Activated CD4-positive, alpha-beta memory T cell treated with anti-CD3 and anti-CD28 coated beads, Interleukin-2, amount 10 ng/mL, durations not matched to agents 7 days and 5 days (primary cell): ENCODE measurements at places on chromosomes 1 and 21. TPM values are rescaled to one million over a fixed set of nuclear protein-coding genes. Genes with fewer than 3 reads are reported as not detected.

S1PR1 gene
- 220 TPM for total RNA-seq

CCDC30 gene
- total RNA-seq, result 2.5 TPM

CFHR5 gene
- total RNA-seq, result not detected

TLR5 gene
- total RNA-seq, result 0.15 TPM

TDRD5 gene
- total RNA-seq, result not detected

GRCh38 chr1:119783354-119784185, 14.9 kb upstream of the HMGCS2 start:
- no peak for DNase-seq
- no peak overlapping the region for H3K4me3 ChIP-seq
- no peak overlapping the region for H3K27ac ChIP-seq
- H3K4me1 ChIP-seq, result peaks cover 31% of the 10 kb centered on the region
- peaks cover 65% of the 10 kb centered on the region for H3K27me3 ChIP-seq

GRCh38 chr1:226590614-226591013, 42.0 kb downstream of the STUM start:
- no peaks in the 10 kb centered on the region for H3K36me3 ChIP-seq
- H3K27me3 ChIP-seq, result peaks cover 14% of the 10 kb centered on the region

DNA sequence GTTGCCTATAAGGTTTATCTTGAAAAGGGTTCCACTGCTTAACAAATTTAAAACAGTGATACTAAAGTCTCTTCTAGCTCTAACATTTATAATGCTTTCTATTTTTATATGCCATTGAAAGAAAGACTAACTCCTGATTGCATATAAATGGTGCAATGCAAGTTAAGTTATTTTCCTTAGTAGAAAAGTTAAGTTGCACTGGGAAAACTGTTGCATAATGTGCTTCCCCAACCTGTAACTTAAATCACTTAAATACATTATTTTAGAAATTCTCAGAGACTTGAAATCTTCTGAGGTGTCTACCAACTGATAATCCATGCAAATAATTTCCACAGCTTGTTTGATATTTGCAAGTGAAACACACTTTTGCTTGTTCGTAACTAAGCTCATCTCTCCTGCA, 175.0 kb upstream of the HMCN1 start:
- peaks cover 48% of the 10 kb centered on the region for H3K4me1 ChIP-seq
- no peaks in the 10 kb centered on the region for H3K27me3 ChIP-seq
- no peak overlapping the region for H3K4me3 ChIP-seq
- H3K36me3 ChIP-seq, result peaks cover 7% of the 10 kb centered on the region
- peak overlapping the region; percentile 86 for H3K27ac ChIP-seq

GRCh38 chr1:224433041-224433691, 1.4 kb downstream of the WDR26 start:
- H3K4me3 ChIP-seq, result peak overlapping the region; percentile 74
- peak; percentile 36 for DNase-seq
- peaks cover 57% of the 10 kb centered on the region for H3K4me1 ChIP-seq
- H3K27ac ChIP-seq, result peak overlapping the region; percentile 84

DNA sequence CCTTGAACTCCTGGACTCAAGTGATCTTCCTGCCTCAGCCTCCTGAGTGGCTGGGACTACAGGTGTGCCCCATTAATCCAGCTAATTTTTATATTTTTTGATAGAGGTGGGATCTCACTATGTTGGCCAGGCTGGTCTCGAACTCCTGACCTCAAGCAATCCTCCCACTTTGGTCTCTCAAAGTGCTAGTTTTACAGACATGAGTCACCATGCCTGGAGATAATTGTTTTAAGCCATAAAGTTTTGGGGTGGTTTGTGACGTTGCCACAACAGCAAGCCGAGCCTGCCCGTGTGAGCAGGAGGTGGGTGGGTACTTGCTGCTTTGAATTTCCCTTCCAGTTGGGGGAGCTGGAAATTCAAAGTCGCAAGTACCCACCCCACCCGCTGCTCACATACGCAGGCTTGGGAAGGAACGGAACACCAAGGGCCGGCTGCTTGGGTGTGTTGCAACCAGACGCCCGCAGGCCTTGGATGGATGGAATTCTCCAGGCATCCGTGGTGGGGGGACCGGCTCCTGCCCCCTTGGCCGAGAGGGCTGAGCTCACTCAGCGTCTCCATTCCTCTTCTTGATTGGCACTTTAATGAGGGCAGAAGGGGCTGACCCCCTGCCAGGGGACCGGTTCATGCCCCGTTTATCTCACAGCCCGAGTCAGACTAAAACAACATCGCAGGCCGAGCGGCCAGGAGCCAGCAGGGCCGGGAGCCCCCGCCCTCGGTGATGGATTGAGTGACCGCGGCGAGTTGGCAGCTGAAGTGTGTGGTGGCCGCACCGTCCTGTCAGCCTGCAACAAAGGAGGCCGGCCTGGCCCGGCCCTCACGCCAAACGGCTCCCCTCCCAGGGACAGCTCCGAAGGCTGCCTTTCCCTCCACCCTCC, 78.1 kb downstream of the DHRS3 start:
- H3K27me3 ChIP-seq, result peaks cover 8% of the 10 kb centered on the region
- H3K36me3 ChIP-seq, result peaks cover 26% of the 10 kb centered on the region
- H3K27ac ChIP-seq, result no peak overlapping the region
- DNase-seq, result no peak

- H3K27ac ChIP-seq, result peak overlapping the region; percentile 95
- H3K27me3 ChIP-seq, result no peaks in the 10 kb centered on the region
- peak overlapping the region; percentile 79 for H3K4me3 ChIP-seq
Measured at GRCh38 chr1:12511128-12511484, 106.9 kb downstream of the DHRS3 start.

GRCh38 chr21:44849616-44850130, 23.8 kb downstream of the PTTG1IP start:
- DNase-seq, result no peak
- H3K27me3 ChIP-seq, result no peaks in the 10 kb centered on the region
- no peak overlapping the region for H3K4me3 ChIP-seq
- H3K36me3 ChIP-seq, result peaks cover 44% of the 10 kb centered on the region
- no peak overlapping the region for H3K27ac ChIP-seq

DNA sequence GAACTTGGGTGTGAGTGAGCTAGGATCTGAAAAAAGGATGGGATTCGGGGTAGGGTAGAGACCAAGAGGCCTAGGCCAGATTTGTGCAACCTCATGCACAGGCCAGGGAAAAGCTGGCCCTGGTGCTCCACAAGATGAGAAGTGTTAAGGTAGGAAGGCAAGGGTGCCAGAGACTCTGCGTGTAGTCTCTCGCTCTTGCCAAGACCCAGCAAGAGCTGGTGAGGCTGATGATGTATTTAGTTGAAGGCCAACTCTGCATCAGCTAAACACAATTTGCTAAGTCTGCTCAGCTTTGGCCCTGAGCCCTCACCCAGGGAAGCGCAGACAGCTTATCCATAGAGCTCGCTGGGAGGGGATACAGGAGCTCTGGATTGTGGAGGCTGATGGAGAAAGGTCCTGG, 26.6 kb upstream of the SOX13 start:
- H3K4me1 ChIP-seq, result no peaks in the 10 kb centered on the region
- DNase-seq, result no peak
- no peaks in the 10 kb centered on the region for H3K36me3 ChIP-seq
- H3K4me3 ChIP-seq, result no peak overlapping the region
- H3K27ac ChIP-seq, result no peak overlapping the region

GRCh38 chr1:232457595-232457994, 172.3 kb downstream of the SIPA1L2 start:
- no peak overlapping the region for H3K4me3 ChIP-seq
- DNase-seq, result peak; percentile 42
- no peak overlapping the region for H3K27ac ChIP-seq
- H3K4me1 ChIP-seq, result peaks cover 18% of the 10 kb centered on the region

DNA sequence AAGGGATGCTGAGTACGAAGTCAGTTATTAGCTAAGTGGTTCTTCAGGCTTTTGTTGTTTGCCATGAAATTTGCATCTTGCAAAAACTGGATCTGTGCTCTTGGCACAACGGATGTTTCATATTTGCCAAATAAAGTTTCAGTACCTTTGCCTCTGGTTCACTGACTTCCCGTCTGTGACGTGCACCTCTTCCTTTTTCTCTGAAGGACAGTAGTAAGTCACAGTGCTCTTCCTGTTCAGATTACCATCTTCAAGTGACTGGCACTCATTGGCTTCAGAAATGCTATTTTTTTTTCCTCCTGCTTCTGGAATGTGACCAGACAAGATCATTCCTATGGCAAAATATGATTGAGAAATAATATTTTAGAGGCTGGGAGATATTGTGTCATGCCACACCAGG, 75.9 kb upstream of the GREM2 start:
- DNase-seq, result peak; percentile 40
- peak overlapping the region; percentile 74 for H3K27ac ChIP-seq
- H3K4me3 ChIP-seq, result no peak overlapping the region
- peaks cover 26% of the 10 kb centered on the region for H3K4me1 ChIP-seq
- no peaks in the 10 kb centered on the region for H3K36me3 ChIP-seq

GRCh38 chr1:156775799-156776198, 8.5 kb downstream of the PRCC start:
- no peak overlapping the region for H3K4me3 ChIP-seq
- H3K36me3 ChIP-seq, result peaks cover 40% of the 10 kb centered on the region

DNA sequence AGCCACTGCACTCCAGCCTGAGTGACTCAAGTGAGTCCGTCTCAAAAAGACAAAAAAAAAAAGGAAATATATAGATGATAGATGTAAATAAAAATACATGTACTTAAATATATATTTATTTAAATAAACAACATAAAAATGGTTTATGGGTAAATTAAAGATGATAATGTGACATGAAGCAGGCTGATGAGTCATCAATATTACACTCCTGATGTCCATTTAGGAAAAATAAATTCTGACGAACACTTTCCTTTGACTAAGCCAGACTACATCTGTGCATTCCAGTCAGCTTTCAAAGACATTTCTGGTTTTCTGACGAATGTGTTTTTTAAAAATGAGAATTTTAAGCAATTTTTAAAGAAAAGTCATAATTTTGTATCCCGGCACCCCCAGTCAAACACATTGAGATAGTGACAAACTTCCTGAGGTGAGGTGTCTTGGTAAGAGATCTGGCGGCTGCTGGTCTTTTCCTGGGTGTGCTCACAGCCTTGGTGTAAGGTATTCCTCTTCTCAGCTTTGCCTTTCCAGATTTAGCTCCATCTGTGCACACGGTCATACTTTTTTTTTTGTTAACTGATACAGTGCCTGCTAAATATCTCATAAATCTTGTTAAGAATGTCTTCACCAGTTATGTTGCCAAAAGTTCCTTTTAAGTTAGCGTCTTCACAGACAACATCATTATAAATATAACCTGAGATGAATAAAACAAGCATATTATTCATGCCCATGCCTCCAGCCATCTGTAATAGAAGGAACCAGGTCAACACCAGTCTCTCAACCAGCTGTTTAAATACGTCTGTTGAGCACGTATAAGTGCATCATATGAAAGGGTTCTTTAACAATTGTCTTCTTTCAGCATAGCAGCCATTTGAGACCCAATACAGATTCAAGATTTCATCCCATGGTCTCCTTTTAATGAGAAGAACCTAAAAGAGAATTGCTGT, 214.5 kb upstream of the PLD5 start:
- DNase-seq, result no peak
- no peak overlapping the region for H3K27ac ChIP-seq
- no peaks in the 10 kb centered on the region for H3K27me3 ChIP-seq
- H3K4me1 ChIP-seq, result no peaks in the 10 kb centered on the region
- H3K4me3 ChIP-seq, result no peak overlapping the region

DNA sequence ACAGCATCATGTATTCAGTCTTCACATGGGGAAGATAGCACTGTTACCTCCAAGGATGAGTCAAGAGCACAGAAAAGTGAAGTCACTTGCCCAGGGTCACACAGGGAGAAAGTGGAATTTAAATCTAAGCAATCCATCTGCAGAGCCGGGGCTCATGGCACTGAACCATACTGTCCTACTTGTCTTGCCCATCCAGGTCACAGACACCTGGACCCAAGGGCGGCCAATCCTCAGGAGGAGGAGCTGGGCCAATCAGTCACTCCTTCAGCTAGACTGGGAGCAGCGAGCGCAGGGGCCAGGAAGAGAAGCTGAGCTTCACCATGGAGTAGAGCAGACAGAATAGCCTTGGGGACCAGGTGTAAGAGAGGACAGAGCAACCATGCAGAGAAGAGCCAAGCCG, 9.2 kb upstream of the GJB5 start:
- no peak for DNase-seq
- H3K27ac ChIP-seq, result no peak overlapping the region
- H3K27me3 ChIP-seq, result peaks cover 5% of the 10 kb centered on the region
- H3K4me1 ChIP-seq, result no peaks in the 10 kb centered on the region
- no peaks in the 10 kb centered on the region for H3K36me3 ChIP-seq

DNA sequence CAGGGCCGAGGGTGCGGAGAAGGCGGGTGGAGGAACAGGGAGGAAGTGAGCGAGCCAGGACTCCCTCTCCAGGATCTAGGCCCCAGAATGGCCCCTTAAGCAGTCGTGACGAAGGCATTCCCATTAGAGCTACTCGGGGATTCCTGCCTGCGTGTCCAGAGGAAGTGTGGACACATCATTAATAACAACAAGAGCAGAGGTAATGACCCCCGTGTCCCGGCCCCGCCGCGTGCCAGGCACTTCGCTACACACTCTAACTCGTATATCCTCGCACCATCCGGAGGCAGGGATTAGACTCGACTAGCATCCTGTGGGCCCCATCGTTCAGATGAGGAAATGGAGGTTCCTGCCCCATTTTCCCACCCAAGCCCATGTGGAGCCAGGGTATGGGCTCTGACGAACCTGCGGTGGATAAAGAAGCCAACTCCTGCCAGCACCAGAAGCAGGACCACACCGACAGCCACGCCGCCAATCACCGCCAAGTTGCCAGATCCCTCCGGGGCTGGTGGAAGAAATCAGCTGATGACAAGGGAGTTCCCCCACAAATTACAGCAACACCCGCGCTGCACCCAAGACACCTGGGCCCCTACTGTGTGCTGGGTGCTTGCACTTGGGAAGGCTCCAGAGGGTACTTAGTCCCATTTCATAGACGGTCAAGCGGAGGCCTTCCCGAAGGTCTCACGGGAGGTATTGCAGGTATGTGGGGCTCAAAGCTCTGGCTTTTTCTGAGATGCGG, 21.6 kb downstream of the EPHA2 start:
- H3K4me3 ChIP-seq, result no peak overlapping the region
- H3K27ac ChIP-seq, result no peak overlapping the region
- H3K4me1 ChIP-seq, result no peaks in the 10 kb centered on the region
- H3K27me3 ChIP-seq, result no peaks in the 10 kb centered on the region
- H3K36me3 ChIP-seq, result no peaks in the 10 kb centered on the region
